Neuronal stem cell (in vitro differentiated cells): ENCODE measurements at places on chromosomes 4 and X.
A peak's percentile ranks its signal among the peaks of the same experiment; 100 is the strongest.

GRCh38 chr4:2572076-2572475, 35.6 kb downstream of the FAM193A start:
- no peak for DNase-seq

GRCh38 chrX:14529290-14529989, at the start of gene GLRA2:
Gene GLRA2, plus strand, starts transcription at chrX:14529536. Its CDS starts 522 bp downstream, at chrX:14530058.
- peak; percentile 69 for DNase-seq

DNA sequence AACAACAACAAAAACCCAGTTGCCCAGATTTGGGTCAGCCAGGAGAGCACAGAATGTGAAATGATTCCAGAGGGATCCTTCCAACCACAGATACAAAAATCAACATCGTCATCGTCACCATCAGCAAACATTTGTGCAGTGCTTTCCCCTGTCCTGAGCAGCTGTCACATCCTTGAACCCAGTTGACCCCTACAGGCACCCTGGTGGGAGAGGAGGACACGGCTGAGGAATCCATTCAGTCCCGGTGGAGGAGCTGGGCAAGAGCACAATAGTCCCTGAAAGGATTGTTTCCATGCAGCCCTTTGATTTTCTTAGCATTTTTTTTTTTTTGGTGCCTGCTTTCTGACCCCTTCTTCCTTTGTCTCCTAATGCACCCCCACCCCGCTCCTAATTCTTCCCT, 37.1 kb upstream of the STX18 start:
- DNase-seq: peak; percentile 82

- DNase-seq: no peak
Observed at GRCh38 chr4:81136161-81136905, 78.7 kb downstream of the PRKG2 start.

- DNase-seq: no peak
Observed at GRCh38 chrX:78997870-78998558, 52.8 kb downstream of the P2RY10 start.

DNA sequence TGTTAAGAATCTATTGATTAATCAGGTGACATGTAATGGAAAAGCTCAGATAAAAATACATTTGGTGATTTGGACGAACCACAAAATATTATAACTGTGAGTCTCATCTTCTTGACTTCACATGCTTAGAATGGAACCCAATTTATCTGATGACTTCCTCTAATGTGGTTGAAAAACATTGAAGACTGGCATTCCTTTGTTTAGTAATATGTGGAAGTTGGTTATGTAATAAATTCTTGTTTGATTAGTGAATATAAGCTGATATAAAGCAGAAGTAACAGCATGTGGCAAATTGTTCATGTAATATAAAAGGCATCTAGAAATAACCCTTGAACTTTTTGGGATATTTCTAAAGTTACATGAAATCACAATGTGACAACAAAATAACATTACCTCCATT, 9.7 kb downstream of the GIMD1 start:
- no peak for DNase-seq

GRCh38 chr4:183430317-183430993, 14.0 kb upstream of the CDKN2AIP start:
- DNase-seq: no peak

- DNase-seq: no peak
Observed at GRCh38 chrX:16953606-16954211, 7.3 kb downstream of the REPS2 start.

GRCh38 chr4:158384414-158384813, 137.3 kb upstream of the RXFP1 start:
- no peak for DNase-seq

DNA sequence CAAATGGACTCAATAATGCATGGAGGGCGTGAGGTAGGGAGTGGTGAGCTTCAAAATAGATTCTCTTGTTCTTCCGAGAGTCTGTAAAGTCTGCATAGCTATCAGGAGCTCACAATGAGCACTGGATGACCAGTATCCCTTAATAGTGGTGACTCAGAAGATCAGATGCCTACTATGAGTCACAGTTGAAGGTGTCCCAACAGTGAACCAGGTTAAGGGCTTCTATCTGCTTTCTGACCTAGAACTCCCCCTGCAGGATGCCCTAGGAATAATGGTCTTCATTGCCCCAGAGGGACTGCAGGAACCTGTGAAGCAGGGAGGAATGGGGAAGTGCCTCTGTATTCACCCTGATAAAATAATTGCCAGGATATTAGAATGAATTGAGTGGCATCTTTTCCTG, 22.1 kb downstream of the DGKK start:
- DNase-seq: no peak

DNA sequence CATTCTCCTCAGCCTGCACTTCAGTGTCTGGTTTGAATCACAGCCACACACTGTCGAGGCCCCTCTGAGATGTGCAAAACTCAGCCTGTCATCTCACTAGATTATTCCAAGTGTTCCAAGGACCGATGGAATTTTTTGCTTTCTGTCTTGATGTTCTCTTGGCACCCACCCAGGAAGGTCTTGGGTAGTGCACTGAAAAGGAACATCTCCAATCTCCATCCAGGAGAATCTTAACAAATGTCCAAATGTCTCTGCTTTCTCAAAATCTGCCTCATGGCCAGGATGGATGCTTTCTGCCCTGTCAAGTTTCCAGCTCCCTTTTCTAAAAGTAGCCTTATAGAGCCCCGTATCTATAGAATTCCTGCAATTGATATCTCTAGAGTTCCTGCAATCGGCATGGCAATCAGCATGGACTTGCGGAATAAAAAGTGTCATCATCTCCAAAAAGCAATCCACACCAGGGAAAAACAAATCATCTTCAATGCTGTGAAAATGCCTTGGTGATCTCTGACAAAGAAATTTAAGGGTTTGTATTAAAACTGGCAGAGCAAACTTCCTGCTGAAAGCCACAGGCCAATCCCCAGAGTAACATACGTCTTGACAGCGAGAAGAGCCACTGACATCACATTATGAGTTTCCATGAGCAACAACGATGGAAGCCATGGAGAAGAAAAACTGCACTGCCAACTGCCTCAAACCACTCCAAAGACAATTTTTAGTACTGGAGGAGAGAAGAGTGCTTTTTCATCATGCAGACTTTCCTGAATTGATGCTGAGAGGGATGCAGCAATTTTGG, 215.3 kb upstream of the FAM9B start:
- DNase-seq: no peak

- DNase-seq: no peak
Observed at GRCh38 chr4:94762326-94762725, 4.6 kb downstream of the BMPR1B start.

- no peak for DNase-seq
Observed at GRCh38 chr4:39046249-39046648, 14.0 kb upstream of the TMEM156 start.

GRCh38 chr4:154590329-154591006, at the start of gene FGA:
Gene FGA, minus strand, starts transcription at chr4:154590742. Its CDS starts 55 bp downstream, at chr4:154590687.
- no peak for DNase-seq

GRCh38 chr4:77994194-77994721, 62.9 kb upstream of the FRAS1 start:
- peak; percentile 67 for DNase-seq

DNA sequence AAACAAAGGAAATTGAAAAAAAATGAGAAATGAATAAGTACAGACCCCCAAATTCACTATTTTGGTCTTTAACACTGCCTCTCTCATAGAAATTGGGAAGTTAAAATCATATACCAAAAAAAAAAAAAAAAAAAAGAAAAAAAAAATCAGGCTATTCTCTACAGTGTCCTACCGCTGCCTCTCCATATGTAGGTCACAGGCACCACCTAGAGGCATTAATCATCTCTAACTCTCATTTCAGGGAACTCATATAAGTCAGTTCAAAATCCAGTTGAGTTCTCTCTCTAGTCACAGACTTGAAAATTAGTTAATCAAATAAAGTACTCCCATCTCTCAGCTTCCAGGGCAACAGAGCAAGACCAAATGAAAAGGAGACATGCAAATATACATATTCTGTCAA, 47.9 kb downstream of the COX18 start:
- no peak for DNase-seq

GRCh38 chr4:155818639-155819038, 47.4 kb downstream of the ASIC5 start:
- DNase-seq: no peak

DNA sequence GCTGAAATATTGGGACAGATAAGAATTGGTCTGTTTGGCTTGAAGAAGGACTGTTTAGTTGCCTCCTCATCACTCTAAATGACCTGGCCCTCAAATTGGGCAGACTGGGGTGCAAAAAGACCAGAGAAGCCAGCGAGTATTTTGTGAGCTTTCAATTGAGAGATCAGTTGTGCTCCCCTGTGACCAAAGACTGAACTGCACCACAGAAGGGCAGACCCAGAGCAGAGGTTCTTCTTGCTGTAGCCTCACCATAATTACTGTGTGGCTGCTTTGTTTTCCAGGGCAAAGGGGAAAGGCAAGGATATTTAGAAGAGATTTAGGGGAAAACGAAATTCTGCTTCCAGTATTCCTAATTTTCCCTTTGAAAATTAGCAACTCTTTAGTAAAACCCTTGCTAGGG, 104.0 kb upstream of the MBNL3 start:
- peak; percentile 2 for DNase-seq

DNA sequence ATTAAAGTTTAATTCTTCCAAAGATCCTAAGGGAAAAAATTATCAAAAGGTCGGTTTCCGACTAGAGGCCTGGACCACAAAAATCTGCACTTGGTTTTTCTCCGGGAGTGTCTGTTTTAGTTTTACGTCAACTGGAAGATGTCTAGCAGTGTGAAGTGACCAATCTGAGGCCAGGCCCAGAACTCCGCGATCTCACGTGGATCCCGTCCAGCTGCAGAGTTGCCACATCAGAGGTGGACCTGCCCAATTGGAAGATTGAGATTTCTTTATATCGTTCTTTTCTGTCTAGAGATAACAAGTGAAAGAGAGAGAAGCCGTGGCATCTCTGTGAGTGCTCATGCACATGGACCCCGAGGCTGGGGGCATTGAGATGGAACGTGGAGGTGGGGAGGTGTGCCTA, 115.8 kb downstream of the AFF1 start:
- DNase-seq: no peak

- DNase-seq: no peak
Observed at GRCh38 chrX:13252726-13253125, 67.1 kb downstream of the ATXN3L start.

- no peak for DNase-seq
Observed at GRCh38 chrX:150197388-150197787, 165.7 kb upstream of the MAMLD1 start.

- DNase-seq: no peak
Observed at GRCh38 chrX:79367907-79368306, 773 bp upstream of the ITM2A start.

- peak; percentile 70 for DNase-seq
Observed at GRCh38 chr4:99405433-99406115, 29.6 kb downstream of the ADH7 start.

DNA sequence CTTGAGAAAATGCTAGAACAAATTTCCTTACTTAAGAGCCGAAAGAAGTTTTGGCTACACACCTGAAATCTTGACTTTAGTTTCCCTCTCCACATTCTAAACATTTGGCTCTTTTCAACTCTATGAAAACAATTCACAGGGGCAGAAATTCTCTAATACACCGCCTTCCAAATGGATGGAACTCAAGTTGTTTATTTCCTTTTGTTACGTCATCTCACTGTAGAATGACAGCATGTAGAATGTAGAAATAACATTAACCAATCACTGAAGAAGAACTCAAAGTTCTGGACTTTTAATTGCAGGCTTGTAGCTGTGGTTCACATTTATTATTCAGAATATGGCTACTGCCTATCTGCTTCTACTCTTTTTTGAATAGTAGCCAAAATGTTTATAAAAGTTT, 1.9 kb downstream of the DMP1 start:
- DNase-seq: no peak

DNA sequence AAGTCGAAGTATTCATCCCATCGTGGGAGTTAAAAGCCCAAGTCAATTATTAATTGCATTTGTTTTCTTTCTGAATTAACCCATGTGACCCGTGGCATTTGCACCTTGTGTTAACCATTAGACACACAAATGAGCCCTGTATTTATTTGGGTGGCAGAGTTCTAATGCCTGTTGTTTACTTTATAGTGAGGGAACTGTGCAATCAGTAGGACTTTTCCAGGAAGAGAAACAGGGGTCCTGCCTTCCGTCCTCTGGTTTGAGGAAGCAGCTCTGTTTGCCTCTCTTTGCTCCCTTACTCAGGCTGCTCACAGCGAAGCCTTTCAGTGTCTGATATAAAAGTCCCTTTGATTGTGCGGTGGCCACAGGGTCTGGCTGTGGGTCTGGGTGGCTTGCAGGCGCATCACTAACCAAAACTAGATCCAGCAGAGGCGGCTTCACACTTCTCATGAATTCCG, 263.6 kb downstream of the PTTG2 start:
- DNase-seq: no peak

DNA sequence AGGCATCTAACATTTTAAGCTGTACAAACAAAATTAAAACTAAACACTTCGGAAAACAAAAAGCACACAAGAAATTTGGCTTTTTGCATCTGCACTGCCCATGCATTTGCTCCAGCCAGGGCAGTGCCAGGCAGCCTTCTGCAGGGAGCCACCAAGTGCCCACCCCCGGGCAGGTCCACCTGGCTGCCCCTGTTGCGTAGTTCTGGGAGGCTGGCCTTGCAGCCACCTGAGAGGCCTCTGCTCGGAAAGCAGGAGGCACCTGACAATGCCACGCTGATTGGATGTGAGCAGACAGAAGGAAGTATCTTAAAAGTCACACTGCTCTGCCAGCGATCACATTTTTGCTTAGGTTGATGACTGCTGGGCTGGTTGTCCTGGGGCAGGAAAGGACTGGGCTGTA, 3.5 kb downstream of the TMEM271 start:
- no peak for DNase-seq

- no peak for DNase-seq
Observed at GRCh38 chrX:19893727-19894126, 6.3 kb upstream of the SH3KBP1 start.

- no peak for DNase-seq
Observed at GRCh38 chr4:112916868-112917267, 132.6 kb upstream of the ANK2 start.

DNA sequence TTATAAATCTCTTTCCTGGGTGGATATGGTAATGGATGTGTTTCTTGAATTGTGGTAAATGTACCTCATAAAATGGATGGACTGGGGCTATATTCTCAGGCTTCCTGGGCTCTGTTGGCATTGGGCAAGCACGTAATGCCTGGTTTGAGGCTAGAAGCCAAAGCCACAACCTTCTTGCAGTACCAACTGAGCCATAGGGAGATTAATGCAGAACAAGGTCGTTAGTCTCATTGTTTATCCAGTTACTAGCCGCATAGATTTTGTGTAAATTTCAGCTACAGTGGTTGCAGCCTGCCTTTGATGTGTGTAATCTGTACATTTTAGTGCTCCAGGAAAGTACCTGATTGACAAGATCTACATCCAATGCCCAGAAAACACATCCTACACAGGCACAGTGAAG, 7.2 kb upstream of the LEF1 start:
- no peak for DNase-seq

- no peak for DNase-seq
Observed at GRCh38 chr4:39441593-39441992, 17.1 kb downstream of the RPL9 start.

GRCh38 chr4:98110929-98111328, 32.3 kb downstream of the STPG2 start:
- DNase-seq: no peak

DNA sequence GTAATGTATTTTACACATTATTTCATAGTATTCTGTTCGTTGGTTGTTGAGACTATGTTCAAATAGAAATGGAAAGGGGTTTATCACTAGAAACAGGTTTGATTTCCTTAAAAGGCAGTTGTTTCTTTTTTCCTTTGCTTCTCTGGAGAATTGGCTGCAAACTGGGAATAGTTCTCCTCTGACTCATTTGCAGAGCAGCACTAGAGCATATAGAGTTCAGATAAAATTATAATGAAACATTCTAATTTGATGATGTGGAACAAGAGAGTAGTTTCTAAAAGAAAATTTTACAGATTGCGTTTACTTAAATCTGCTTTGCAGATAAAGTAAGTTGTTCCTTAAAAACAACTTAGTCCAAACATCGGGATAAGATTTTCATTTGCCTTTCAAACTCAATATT, 29.7 kb downstream of the SYNPO2 start:
- DNase-seq: no peak
